ENCODE measurements at places on chromosomes 12 and 14. TPM values are rescaled to one million over a fixed set of nuclear protein-coding genes. Genes with fewer than 3 reads are reported as not detected.

DNA sequence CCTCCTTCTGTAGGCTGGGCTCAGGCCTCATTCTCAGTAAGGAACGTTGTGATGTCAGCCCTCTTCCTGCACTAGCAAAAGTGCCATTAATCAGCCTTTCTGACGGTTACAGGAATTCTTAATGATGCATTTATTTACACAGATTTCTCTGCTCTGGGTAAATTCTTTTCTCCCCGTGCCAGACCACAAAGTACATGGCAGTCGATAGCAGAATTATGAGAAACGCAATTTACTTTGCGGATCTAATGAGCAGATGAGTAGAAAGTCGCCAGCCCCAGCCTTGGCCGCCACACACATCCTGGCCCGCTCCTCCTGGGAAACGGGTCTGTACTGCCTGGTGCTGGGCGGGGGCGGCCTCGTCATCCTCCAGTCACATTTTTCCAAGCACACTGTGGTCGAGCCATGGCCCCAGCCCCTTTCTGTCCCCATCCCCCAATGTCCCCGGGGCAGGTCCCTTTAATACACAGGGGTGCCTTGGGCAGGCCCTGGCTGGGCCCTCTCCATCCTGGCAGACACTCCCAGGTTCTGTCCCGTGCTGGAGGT is 25.9 kb downstream of the NOC4L start:
- DNase-seq = peak; percentile 98

GRCh38 chr12:1655225-1655788 is 26.3 kb downstream of the WNT5B start:
- DNase-seq = no peak

DNA sequence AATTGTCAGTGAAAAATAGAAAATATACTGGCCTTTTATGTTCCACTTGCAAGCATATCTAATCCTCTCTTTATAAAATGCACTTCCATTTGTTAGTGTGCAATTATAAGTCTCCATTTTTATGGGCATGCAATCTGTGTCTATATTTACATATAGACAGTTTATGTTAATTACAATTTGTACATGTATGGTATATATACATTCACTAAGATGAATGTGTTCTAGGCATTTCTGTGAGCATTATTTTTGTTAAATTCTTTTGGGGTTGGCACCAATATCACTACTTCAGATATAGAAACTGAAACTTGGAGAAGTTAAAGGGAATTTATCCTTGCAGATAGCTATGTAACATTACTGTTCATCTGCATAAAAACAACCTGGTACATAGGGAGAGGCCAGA is 470.8 kb upstream of the LMO3 start:
- DNase-seq = no peak

GRCh38 chr12:48615681-48616080 is 45.8 kb upstream of the LALBA start:
- DNase-seq = no peak

GRCh38 chr14:105581551-105582341 is 55.4 kb downstream of the TMEM121 start:
- DNase-seq = peak; percentile 61

DNA sequence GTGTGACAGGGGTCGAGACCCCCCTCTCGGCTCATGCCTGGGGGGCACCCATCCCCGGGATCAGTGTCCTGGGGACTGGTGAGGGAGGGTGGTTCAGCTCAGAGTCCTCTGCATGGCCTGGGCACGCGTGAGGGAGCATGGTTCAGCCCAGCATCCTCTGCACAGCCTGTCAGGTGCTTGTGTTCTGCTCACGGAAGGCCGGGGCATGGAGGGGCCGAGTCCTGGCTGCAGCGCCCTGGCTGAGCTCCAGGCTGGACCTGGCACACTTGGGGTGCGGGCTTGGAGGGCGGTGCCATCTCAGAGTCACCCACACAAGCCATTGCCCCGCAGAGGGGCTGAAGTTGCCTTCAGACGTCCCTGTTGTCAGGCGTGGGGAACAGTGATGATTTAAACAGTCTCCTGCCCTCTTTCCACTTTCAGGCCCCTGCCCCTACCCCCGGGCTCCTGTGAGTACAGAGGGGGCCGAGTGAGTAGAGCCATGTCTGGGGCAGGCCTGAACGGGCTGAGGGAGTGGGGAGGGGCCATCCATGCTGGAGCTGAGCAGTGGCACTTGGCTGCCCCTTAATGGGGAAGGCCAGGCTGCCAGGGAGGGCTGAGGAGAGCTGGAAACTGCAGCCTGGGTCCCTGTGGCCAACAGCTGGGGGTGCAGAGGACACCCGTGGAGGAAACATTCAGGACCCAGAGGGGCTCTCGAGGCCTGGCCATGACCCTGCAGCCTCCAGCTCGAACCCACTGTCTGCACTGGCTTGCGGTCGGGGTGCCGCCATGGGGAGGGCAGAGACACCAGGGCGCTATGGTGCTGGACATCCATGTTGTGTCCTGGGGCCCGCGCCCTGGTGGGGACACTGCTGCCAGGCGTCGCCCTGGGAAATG is 22.5 kb downstream of the FBRSL1 start:
- no peak for DNase-seq

GRCh38 chr14:71115306-71115705 is 208.0 kb downstream of the PCNX1 start:
- no peak for DNase-seq

GRCh38 chr14:91417120-91417982 is at the start of gene CCDC88C:
TSS of gene CCDC88C (minus strand) at chr14:91417820. CDS start at chr14:91417690, 130 bp downstream.
- DNase-seq = peak; percentile 91

- DNase-seq = no peak
These were observed 17.6 kb upstream of the RASSF8 start for GRCh38 chr12:25940886-25941285.

DNA sequence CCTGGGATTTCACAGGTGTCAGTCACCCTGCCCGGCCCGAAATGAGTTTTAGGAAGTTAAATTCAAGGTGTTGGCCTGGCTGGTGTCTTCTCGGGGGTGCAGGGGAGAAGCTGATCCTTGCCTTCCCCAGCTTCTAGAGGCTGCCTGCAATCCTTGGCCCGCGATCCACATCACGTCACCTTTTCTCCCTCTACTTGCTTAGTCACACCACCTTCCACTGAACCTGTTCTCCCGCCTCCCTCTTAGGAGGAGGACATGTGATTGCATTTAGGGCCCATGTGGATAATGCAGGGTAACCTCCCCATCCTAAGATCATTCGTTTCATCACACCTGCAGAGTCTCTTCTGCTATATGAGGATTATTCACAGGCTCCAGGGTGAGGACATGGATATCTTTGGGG is 25.4 kb upstream of the ATXN2 start:
- no peak for DNase-seq

DNA sequence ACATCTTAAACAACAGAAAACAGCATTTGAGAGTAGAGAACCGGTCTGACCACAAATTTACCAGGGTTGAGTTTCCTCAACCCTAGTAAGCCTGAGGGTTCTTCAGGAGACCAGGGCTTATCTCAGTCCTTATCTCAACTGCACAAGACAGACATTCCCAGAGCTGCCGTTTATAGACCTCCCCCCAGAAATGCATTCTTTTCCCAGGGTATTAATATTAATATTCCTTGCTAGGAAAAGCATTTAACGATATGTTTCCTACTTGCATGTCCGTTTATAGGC is 12.3 kb downstream of the TMEM117 start:
- DNase-seq = no peak

DNA sequence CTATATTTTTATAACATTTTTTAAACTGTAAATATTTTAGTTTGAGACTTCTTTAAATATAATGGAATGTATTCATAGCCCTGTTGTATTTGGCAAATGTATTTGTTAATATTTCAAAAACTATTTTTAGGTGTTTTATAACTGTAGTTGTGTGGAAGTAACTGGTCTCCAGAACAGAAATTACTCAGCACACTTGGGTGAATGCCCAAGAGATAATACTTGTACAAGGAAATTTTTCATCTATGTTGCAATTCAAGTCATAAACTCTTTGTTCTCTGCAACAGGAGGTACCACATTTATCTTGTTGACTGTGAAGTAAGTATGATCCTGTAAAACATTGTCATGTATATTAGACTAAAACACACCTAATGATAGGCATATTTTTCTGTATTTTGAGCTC is 72.8 kb downstream of the SLCO1B3 start:
- DNase-seq = no peak

- no peak for DNase-seq
These were observed 65.9 kb downstream of the PTPN21 start for GRCh38 chr14:88488897-88489296.

DNA sequence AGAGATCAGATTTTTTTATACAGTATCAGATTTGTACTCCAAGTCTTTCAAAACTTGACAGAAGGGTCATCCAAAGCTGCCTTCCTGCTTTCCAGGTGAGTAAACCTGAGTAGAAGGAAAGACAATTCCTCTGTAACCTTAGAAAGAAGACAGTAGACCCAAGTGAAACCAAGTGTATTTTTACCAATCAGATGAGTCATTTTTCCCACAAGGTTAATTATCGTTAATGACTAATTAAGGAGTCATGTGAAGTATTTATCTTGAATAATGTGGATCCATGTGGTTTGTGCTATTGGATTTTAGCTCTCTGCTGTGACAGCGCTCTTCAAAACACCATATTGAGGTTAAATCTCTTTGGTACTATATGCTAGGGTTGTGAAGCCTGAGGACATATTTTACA is 74.0 kb upstream of the PELI2 start:
- no peak for DNase-seq

- DNase-seq = no peak
These were observed 19.4 kb downstream of the PPP1R36 start for GRCh38 chr14:64569138-64569631.

DNA sequence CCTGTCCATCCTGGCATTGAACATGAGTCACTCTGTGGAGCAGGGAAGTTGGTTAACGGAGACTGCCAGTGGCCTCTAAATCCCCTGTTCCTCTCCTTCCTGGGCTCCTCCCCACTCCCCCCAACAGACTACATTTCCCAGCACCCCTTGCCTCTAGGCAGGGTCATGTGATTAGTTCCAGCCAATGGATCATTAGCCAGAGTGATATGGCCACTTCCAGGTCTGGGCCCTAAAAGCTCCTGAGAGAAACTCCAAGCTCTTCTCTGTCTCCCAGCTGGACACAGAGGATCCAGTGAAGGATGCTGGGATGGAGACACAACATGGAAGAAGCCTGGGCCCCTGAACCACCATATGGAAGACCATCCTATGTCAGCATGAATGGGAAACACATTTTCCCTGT is 54.4 kb upstream of the RFLNA start:
- DNase-seq = peak; percentile 87

GRCh38 chr12:114670291-114670980 is 13.5 kb downstream of the TBX3 start:
- peak; percentile 66 for DNase-seq

DNA sequence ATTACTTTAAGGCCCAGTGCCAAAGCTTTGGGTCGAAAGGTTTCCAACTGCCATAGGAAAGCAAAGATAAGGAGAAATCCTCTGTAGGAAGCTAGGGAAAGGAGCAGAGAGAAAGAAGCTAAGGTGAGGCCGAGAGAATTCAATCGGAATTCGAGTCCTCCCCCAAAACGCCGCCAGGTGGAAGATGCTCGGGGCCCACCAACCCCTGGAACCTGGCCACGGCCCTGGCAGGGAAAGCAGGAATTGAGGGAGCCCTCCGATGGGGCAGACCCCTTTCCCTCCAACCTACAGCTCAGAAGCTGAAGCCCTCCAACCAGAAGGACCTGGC is 498 bp downstream of the GMFB start:
- no peak for DNase-seq

DNA sequence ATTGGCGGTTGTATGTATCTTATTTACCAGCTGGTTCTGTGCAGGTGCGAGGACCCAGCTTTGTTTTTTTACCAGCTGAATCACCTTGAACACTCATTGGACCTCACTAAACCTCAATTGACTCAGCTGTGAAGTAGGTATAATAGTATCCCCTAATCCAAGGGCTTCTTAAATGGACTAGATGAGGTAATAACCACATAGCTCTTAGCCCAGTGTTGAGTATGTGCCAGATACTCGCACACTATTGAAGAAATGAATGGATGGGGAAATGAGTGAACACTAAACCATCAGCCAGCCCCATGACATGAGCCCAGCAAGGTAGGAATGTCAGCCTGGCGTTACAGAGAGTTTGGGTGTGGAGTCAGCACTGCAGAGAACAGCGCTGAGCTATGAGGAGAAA is 79.7 kb downstream of the RIMBP2 start:
- DNase-seq = no peak

DNA sequence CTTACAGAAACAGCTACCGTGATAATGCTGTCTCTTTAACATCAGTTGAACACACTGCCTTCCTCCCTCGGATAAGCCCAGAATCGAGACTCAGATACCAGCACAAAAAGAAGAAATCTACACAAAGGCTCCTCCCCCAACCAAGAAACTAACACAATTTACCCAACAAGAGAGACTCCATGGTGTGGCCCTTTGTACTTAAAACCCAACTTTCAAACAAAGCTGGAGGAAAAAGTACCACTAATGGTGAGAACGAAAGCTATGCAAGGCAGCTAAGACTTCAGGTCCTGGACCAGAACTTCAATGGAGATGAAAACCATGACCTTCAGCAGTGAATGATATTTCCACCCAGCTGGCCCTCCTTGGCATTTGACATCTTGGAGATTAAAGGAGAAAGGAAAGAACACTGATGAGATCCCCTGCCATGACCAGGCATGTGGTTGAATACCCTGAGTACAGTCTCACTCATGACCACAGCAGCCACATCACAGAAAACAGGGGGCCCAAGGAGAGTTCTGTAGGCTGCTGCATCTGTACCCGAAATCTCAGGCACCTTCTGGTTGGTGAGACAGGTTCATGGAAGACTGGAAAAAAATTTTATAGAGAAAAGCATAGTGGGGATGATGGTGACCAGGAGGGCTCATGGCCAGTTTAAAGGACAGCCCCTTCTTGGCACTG is 36.7 kb downstream of the RBM19 start:
- DNase-seq = no peak

GRCh38 chr12:64633940-64634337 is 23.6 kb downstream of the RASSF3 start:
- DNase-seq = peak; percentile 73

GRCh38 chr12:10709808-10710207 is 13.3 kb downstream of the YBX3 start:
- no peak for DNase-seq

DNA sequence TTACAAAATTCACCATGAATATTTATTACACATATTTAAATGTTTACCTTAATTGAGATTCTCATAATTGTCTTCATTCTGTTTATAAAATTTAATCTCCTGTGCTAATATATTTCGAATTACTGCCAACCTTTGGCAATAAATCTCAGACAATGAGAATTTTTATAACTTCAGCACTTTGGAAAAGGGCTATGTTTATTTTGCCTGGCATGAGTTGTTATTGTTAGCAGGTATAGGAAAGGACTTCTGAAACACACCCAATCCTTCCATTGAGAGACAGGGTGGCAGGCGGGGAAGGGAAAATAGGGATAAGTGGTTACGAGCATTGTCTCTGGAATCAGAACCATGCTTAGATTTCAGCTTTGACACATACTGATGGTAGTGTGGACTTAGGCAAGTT is 12.1 kb upstream of the MSRB3 start:
- no peak for DNase-seq

The SERPINA4 gene
- not detected for total RNA-seq

The DTX1 gene
- under 0.01 TPM for total RNA-seq

The NEUROD4 gene
- total RNA-seq = not detected

The NPFF gene
- not detected for total RNA-seq

The CHGA gene
- total RNA-seq = not detected

The NXPH4 gene
- 0.88 TPM for total RNA-seq

The CBLN3 gene
- 3.5 TPM for total RNA-seq

The C12orf56 gene
- under 0.01 TPM for total RNA-seq

The MIPOL1 gene
- total RNA-seq = 9.0 TPM

The ESPL1 gene
- total RNA-seq = 0.72 TPM

The SIX1 gene
- 21.5 TPM for total RNA-seq

The MUCL1 gene
- not detected for total RNA-seq

The GNG2 gene
- 7.4 TPM for total RNA-seq

The OTOGL gene
- total RNA-seq = 0.36 TPM

The CCDC175 gene
- not detected for total RNA-seq

The SLC5A8 gene
- not detected for total RNA-seq

The SERPINA10 gene
- not detected for total RNA-seq

The CCDC197 gene
- total RNA-seq = not detected

The AICDA gene
- not detected for total RNA-seq

All from osteoblast (primary cell).